Urinary bladder (tissue), 4 donors: ENCODE measurements at places on chromosomes 7 and 10. TPM values are rescaled to one million over a fixed set of nuclear protein-coding genes. Genes with fewer than 3 reads are reported as not detected.

PSMA2 gene
- polyA plus RNA-seq: 90.6 TPM

FANK1 gene
- polyA plus RNA-seq: 1.5 TPM

NXPH1 gene
- polyA plus RNA-seq: 0.14 TPM

KIF11 gene
- polyA plus RNA-seq: 0.82 TPM

NEUROG3 gene
- polyA plus RNA-seq: not detected

TRPV6 gene
- 0.32 TPM for polyA plus RNA-seq

LAMB4 gene
- polyA plus RNA-seq: 0.16 TPM

UBTD1 gene
- polyA plus RNA-seq: 23.6 TPM

TMEM229A gene
- 0.73 TPM for polyA plus RNA-seq

FEZF1 gene
- not detected for polyA plus RNA-seq

CALML5 gene
- polyA plus RNA-seq: not detected

MKI67 gene
- 0.42 TPM for polyA plus RNA-seq

PRSS2 gene
- 3.2 TPM for polyA plus RNA-seq

PTPRN2 gene
- polyA plus RNA-seq: 4.4 TPM

C10orf62 gene
- not detected for polyA plus RNA-seq
